Gastrocnemius medialis (tissue), 4 donors: ENCODE measurements at places on chromosomes 12 and 14.

DNA sequence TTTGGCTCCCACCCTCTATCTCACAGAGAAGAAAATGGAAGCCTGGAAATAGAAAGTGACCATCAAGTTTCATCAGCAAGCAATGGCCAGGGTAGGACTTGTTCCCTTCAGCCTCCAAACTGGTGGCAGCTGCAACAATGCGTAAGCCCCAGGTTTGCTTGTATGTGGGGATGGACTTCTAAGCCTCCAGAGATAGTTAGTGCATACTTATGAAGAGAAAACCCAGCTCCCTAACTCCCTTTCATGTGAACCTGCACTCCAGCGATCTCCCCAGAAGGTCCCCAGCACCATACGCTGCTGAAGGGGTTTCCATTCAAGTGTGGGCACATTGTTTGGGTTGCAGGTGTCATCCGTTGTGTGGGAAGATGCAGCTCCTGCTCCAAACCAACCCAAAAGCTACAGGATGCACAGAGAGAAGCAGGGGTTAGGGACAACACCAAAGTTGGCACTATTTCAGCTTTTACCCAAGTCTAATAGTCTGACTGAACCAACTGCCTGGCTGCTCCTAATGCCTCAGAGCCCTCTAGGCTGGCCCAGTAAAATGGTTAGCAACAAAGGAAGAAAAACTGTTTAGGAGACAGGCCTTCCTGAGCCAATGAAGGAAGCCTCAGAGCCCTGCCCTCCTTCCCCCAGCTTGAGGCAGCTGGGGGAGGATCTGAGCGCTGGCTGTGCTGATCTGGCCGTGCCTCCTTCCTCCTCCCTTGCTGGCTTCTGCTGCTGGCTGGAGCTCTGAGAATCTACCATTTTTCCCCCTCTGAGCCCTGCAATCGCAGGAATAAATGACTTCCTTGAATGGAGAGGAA lies 12.3 kb downstream of the ZFP36L1 start:
- H3K27ac ChIP-seq: peak overlapping the region; percentile 87
- peak; percentile 30 for DNase-seq
- no peaks in the 10 kb centered on the region for H3K27me3 ChIP-seq
- no peak overlapping the region for H3K4me3 ChIP-seq
- H3K4me1 ChIP-seq: peaks cover 38% of the 10 kb centered on the region
- H3K36me3 ChIP-seq: no peaks in the 10 kb centered on the region

DNA sequence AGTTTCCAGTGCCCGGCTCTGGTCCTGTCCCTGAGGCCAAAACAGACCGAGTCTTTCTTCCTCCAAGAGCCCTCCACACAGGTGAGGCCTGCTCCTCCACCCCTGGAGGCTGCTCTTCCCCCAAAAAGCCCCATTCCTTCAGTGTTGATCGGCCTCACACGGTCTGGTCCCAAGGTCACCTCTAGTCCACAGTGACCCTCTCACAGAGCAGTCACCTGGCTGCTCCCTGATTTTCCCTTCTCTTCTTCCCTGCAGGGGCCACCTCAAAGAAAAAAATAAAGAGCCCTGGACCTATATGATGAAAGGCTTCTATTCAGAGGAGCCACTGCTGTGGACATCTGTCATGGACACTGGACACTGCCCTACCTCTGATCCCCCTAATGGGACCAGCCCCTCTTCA lies 42.5 kb downstream of the TTC7B start:
- no peak overlapping the region for H3K27ac ChIP-seq
- no peaks in the 10 kb centered on the region for H3K4me1 ChIP-seq
- no peaks in the 10 kb centered on the region for H3K36me3 ChIP-seq
- H3K27me3 ChIP-seq: no peaks in the 10 kb centered on the region
- H3K4me3 ChIP-seq: no peak overlapping the region

- DNase-seq: no peak
- peak overlapping the region; percentile 66 for H3K27ac ChIP-seq
- no peak overlapping the region for H3K4me3 ChIP-seq
- H3K27me3 ChIP-seq: no peaks in the 10 kb centered on the region
- no peaks in the 10 kb centered on the region for H3K4me1 ChIP-seq
- no peaks in the 10 kb centered on the region for H3K36me3 ChIP-seq
These were observed 4.3 kb downstream of the RNASE1 start for GRCh38 chr14:20798318-20798717.

DNA sequence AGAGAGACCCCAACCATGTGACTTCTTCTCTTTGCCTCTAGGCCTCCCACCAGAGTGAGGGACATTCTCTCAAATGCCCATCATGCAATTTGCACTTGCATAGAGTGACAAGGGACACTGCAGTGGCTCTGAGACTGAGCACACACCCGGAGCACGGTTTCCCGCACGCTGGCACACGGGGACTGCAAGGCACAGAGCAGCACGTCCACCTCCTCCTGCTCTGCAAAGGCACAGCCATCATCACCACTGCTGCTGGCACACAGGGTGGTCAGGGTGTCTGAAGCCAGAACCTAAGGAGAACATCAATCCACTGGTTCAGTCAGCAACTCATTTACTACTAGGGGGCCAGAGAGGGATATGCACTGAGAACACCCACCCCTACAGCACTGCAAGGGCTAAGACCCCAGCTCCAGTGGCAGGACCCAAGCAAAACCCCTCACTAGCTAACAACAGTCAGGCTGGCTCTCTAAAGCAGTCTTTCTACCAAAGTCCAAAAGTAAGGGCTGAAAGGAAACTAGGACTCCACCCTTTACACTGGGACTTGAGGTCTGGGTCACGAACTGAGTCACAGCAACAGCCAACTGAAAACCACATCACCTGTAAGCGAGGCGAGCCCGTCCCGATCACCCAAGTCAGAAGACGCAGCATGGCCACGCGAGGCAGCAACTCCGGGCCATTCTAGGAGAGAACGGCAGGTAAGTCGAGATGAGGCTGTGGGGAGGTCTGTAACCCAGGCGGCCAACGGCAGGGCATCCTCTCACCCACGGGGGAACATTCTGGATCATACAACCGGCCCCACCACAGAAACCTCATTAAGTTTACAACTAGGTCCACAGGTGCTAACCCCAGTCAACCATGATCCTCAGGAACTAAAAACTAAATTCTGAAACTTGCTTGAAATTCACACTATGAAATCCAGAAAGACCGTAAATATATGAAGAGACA lies 37.9 kb downstream of the GCN1 start:
- no peaks in the 10 kb centered on the region for H3K4me1 ChIP-seq
- H3K36me3 ChIP-seq: peaks cover 93% of the 10 kb centered on the region
- no peaks in the 10 kb centered on the region for H3K27me3 ChIP-seq
- no peak overlapping the region for H3K4me3 ChIP-seq
- no peak overlapping the region for H3K27ac ChIP-seq
- no peak for DNase-seq

GRCh38 chr12:31353750-31354708 lies 28.1 kb upstream of the SINHCAF start:
- no peak overlapping the region for H3K27ac ChIP-seq
- no peaks in the 10 kb centered on the region for H3K36me3 ChIP-seq
- no peak for DNase-seq
- H3K27me3 ChIP-seq: no peaks in the 10 kb centered on the region
- no peak overlapping the region for H3K4me3 ChIP-seq
- no peaks in the 10 kb centered on the region for H3K4me1 ChIP-seq
